ENCODE measurements at places on chromosomes 7 and 10.

GRCh38 chr7:112502700-112503099 lies 21.9 kb downstream of the LSMEM1 start:
- no peak for DNase-seq

- DNase-seq = no peak
Observed at GRCh38 chr7:32658467-32658869, 163.2 kb downstream of the AVL9 start.

DNA sequence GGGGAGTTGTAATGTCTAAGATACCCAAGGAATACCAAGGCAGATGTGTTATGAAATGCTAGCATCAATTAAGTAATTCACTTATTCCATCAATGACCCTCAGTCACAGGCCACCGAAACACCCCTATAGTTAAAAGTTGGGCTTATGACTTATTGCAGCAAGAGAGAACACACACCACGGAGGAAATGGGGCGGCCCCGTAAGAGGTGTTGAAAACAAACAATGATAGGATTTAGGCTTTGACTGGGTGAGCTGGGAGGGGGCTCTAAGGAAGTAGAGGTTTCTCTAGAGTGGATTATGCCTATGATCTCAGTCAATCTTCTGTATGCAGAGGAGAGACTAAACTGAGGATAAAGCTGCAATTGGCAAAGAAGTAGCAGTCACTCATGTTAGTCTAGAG lies 45.4 kb upstream of the PRKCQ start:
- no peak for DNase-seq

GRCh38 chr10:1779796-1780195 lies 42.5 kb upstream of the ADARB2 start:
- no peak for DNase-seq

- DNase-seq = no peak
Observed at GRCh38 chr10:20887706-20888555, 9.2 kb downstream of the NEBL start.

DNA sequence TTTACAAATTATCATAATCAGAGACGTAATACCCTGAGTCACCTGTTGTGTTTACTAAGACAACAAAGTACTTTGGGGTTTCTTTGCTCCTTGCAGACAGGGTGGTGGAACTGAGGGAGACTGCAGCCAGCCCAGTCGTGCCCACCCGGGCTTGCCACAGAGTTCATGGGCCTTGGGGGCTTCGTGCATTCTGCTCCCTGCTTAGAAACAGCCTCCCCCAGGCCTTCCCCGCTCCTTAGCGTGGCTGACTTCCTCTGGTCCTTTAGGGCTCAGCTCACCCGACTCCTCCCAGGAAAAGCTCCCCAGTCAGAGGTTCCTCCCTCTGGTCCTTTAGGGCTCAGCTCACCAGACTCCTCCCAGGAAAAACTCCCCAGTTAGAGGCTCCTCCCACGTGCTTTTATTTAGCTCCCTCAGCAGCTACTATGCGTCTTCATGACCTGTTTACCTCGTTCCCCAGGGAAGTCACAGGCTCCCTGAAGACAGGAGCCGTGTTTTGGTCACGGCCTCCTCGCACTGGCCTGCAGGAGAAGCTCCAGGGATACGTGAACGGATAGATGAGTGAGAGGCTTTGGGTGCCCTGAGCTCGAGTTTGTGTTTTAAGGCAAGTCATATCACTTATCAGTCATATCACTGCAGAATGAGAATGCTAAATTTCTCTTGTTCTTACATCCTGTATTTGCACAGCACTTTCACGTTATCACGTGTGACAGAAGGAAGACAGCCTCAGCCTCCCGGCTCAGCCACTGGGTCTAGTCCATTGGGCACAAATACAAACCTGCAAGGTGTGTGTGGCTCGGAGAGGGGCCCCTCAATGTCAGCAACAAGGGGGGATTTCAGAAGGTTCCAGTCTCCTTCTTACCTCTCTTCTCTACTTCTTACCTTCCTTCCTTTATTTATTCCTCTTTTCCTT lies 52.7 kb upstream of the VIPR2 start:
- DNase-seq = no peak

DNA sequence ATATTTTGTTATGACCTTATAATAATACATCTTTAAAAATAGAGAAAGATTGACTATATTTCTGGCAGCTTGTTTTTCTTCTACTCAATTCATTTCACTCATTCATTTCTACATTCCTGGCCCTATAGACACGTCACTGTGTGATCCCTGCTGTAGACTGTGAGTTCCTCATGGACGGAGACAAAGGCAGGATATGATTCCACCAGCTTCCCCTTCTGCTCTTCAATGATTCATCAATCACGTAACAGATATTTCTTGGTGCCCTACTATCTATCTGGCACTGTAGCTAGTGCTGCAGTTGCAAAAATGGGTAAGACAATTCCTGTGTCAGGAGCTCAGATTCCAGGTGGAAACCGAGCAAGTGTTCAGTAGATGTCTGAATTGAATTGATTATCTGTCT lies 415.0 kb downstream of the SFMBT2 start:
- DNase-seq = no peak

GRCh38 chr7:116674508-116675173 lies 2.6 kb downstream of the MET start:
- DNase-seq = no peak

- DNase-seq = no peak
Observed at GRCh38 chr10:69747179-69747578, 54.5 kb upstream of the COL13A1 start.

- DNase-seq = no peak
Observed at GRCh38 chr10:103757531-103758293, 97.7 kb downstream of the SH3PXD2A start.

- DNase-seq = no peak
Observed at GRCh38 chr10:84076540-84077195, 62.6 kb upstream of the GHITM start.

DNA sequence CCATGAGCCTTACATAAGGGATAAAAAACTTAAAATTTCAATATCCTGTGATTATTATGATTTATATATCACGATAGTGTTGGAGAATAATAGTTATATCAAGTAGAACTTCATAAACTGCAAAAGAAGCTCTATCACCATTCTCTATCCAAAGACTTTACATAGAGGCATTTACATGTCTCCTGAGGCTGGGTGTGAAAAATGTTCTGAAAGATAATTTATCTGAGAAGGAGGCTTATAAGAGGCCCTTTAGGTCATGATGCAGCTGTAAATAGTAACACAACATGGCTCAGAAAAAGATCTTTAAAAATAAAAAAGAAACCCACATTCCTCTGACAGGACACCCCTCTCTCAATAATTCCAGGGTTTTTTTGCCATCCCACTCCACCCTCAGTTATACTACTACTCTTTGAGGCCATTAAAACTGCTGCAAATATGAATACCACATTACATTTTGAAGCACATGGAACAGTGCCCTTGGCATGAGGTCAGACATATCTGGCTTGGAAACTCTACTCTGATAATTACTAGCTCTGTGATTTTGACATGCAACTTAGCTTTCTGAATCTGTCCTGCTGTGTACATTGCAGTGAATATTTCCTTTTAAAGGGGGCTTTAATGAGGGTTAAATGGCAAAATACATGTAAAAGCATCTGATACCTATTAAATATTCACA lies 55.5 kb downstream of the SLC16A12 start:
- no peak for DNase-seq

GRCh38 chr10:76878514-76878913 lies 759.1 kb downstream of the KCNMA1 start:
- DNase-seq = no peak

DNA sequence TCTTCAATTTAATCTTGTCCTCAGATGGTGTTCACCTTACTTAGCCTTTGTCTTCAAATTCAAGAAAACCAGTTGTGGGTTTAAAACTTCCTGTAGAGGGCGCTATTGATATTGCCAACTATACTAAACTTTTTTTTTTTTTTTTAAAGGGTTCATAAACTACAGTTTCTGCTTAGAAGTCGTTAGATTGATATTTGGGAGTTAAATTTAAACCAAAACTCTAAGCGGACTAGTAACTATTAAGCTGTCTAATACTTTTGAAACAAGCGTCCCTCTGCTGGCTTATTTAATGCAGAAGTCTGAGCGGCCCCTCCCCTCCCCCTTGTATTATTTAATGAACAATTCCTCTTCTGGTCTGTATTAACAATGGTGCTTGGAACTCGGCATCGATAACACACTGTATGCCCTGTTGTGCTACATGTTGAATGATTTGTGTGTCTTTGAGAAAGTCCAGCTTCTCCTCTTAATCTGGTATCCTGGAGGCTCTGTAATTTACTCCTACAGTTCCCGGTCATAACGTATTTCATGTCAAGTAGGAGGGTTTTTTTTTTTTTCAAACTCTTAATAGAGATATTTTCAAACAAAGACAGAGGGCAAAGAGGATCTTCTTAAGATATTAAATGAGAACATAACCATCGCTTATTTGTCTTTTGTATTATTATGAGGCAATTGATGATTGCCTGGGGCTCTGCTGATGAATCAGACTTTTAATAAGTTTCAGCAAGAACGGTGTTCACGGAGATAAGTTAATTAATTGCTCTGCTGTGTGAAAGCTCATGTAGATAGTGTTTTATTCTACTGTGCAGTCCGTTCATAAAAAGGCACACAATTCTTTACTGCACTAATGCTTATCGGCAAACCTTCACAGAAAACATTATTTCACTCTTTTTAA lies 22.6 kb upstream of the CREB5 start:
- DNase-seq = no peak

GRCh38 chr7:71553306-71553705 lies 421.4 kb downstream of the GALNT17 start:
- no peak for DNase-seq

DNA sequence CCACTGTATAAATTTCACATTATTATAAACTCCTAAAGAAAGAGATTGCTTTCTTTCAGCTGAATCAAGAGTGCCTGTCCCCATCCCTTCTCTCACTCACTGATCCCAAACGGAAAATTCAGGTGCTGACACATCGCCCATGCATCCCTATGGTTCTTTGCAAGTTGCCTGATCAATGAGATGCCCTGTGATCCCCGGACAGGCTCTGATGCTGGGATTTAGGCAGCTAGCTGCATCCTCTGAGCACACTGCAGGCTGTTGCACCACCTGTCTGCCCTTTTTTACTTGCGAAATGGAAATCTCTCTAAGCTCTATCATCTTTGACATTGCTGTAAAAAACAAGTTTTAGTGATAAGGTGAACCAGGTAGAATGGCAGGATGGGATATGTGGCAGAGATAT lies 456.5 kb downstream of the GATA3 start:
- no peak for DNase-seq

GRCh38 chr7:30391806-30392205 lies 86.8 kb downstream of the NOD1 start:
- DNase-seq = no peak

DNA sequence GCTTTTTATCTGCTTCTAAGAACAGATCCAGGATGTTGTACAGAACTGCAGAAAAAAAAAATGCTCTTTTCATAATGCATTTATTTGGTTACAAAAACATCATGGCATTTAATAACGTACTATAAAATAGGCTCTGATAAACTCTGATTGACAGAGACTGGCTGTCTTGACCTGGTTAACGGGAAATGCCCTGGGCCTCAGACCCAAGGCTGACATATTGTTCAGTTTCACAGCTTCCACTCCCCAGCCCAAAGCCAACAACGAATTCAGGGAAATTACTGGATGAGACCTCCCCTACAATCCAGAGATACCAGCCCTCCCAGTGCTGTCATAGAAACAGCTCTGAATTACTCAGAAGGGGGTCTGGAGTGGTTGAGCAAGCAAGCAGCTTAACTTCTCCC lies 260.1 kb downstream of the CREB5 start:
- no peak for DNase-seq

GRCh38 chr10:7130191-7130911 lies 280.5 kb downstream of the SFMBT2 start:
- no peak for DNase-seq

DNA sequence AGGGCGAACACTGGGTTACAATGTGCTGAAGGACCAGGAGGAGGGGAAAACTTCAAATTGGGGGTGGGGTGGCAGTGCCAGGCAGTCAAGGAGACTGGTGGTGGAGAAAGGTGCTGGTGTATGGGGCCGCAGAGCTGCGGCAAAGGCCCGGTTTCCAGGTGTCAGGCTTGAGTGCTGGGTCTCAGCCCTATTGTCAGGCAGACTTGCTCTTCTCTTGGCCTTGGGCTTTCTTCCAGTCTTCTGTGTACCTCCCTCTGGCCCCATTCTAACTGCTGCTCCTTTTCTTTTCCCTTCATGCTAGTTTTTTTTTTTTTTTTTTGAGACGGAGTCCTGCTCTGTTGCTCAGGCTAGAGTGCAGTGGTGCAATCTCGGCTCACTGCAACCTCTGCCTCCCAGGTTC lies 51.0 kb downstream of the POLR3A start:
- no peak for DNase-seq

GRCh38 chr10:22620140-22620857 lies 94.1 kb downstream of the PIP4K2A start:
- peak; percentile 41 for DNase-seq

GRCh38 chr10:73225518-73225917 lies 21.5 kb downstream of the DNAJC9 start:
- DNase-seq = no peak

DNA sequence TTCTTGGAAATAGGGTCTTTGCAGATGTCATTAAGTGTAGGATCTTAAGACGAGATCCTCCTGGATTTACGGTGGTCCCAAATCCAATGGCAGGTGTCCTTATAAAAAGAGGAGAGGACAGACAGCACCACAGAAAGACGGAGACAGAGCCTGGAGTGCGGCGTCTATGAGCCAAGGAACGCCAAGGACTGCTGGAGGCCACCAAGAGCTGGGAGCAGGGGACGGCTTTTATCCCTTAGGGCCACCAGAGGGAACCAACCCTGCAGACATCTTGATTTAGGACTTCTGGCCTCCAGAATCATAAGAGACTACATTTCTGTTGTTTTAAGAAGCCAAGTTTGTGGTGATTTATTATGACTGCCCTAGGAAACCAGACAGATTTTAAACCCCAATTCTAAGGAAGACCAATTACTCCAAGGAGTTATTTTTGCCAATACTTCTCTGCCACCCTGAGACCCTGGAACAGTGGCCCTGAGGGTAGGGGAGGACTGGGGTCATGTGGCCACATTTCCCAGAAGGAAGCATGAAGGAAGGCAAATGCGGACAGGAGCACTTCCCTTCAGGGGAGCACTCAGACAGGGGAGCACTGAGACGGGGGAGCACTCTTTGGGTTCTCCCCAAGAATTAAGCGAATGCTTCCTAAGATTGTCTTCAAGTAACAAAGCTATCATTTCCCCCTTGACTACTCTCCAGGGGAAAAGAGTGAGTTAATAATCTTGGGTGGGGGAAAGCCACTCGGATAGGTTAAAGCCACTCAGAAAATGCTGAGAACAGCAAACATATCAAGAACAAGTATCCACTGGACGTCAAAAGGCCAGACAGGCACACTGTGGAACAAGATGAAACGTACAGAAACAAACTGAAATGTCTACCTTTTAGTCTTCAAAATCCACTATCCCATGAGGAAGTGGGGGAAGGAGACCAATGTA lies 67.5 kb downstream of the CHST15 start:
- DNase-seq = no peak

Measured in caudate nucleus (tissue), 63 donors.